ENCODE measurements at places on chromosomes 11 and 22. TPM values are rescaled to one million over a fixed set of nuclear protein-coding genes. Genes with fewer than 3 reads are reported as not detected.

- no peaks in the 10 kb centered on the region for H3K36me3 ChIP-seq
- H3K4me1 ChIP-seq: no peaks in the 10 kb centered on the region
- no peak overlapping the region for H3K27ac ChIP-seq
- DNase-seq: no peak
- H3K4me3 ChIP-seq: no peak overlapping the region
- no peaks in the 10 kb centered on the region for H3K27me3 ChIP-seq
These were observed 9.8 kb downstream of the KCNC1 start for GRCh38 chr11:17744151-17744940.

Gene MMP11
- total RNA-seq: 33.7 TPM

Gene SEC14L2
- 6.5 TPM for total RNA-seq

Gene HBG1
- not detected for total RNA-seq

- no peaks in the 10 kb centered on the region for H3K36me3 ChIP-seq
- H3K4me1 ChIP-seq: no peaks in the 10 kb centered on the region
- H3K27ac ChIP-seq: no peak overlapping the region
- H3K27me3 ChIP-seq: no peaks in the 10 kb centered on the region
- DNase-seq: no peak
These were observed 32.9 kb upstream of the EED start for GRCh38 chr11:86211619-86212018.

DNA sequence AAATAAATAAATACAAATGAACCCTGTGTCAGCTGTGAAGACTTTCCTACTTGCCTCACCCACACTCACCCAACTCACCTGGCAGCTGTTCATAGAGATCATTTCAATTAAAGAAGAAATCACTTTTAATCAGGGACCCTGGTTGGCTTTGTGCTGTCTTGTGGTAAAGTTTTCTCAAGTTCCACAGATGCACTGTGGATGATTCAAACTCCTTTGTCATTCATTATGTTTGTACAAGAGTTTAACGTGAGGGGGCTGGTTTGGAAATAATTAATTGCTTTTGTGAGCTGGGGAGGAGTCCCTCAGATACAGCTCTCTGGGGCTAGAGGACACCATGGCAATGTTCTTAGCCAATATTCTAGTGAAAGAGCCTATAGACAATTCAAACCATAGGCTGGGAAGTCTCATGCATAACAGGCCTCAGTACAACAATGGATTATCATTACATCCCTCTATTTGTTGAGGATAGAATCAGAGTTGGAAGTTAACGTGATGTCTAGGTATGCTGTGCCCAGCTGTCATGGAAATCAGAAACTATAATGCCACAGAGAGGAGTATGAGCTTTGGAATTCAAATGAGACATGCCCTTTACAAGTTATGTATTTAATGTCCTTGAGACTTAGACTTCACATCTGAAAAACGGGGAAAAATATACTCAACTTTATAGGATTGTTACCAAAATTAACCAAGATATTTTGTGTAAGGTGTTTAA is 698.5 kb downstream of the KCNA4 start:
- H3K27ac ChIP-seq: no peak overlapping the region
- peaks cover 18% of the 10 kb centered on the region for H3K4me1 ChIP-seq
- no peaks in the 10 kb centered on the region for H3K27me3 ChIP-seq
- no peak overlapping the region for H3K4me3 ChIP-seq
- no peak for DNase-seq

- H3K4me3 ChIP-seq: no peak overlapping the region
- H3K4me1 ChIP-seq: peaks cover 12% of the 10 kb centered on the region
- H3K36me3 ChIP-seq: no peaks in the 10 kb centered on the region
- DNase-seq: no peak
- no peaks in the 10 kb centered on the region for H3K27me3 ChIP-seq
These were observed 2.6 kb downstream of the AP1B1 start for GRCh38 chr22:29385748-29386147.

- H3K4me3 ChIP-seq: no peak overlapping the region
- no peaks in the 10 kb centered on the region for H3K4me1 ChIP-seq
- no peak overlapping the region for H3K27ac ChIP-seq
These were observed 67.1 kb upstream of the TSPAN18 start for GRCh38 chr11:44659641-44660040.

DNA sequence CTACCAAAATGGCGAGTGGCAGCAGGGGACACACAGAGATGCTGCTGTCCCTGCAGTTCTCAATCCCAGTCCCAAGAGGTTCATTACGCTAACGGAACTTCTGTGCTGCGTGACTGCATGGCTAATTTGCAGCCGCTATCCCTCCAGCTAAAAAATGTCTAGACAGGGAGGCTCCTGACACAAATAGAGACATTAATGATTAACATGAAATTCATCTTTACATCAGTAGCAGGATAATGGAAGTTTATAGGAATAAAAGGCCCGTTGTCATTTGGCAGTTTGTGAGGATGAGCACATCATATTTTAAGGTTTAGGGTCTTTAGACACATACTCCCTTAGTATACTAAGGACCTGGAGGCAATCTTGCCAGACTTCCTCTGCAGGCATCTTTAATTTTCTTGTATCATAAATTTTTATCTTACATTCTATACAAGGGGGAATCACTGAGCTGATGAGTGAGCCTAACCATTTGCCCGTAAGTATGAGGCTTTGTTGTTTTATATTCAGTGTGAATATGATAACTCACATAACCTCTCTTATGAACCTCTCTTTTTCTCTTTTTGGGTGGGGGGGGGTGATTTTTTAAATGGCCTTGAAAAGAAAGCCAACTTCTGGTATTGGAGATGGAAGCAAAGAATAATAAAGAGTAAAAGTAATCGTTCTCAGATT is 99.8 kb upstream of the OR9G4 start:
- H3K27me3 ChIP-seq: no peaks in the 10 kb centered on the region
- DNase-seq: no peak
- no peak overlapping the region for H3K4me3 ChIP-seq
- H3K4me1 ChIP-seq: no peaks in the 10 kb centered on the region
- H3K27ac ChIP-seq: no peak overlapping the region

Gene LMO2
- 81.9 TPM for total RNA-seq

- no peak overlapping the region for H3K4me3 ChIP-seq
- DNase-seq: no peak
- no peaks in the 10 kb centered on the region for H3K4me1 ChIP-seq
- H3K27ac ChIP-seq: no peak overlapping the region
- H3K27me3 ChIP-seq: no peaks in the 10 kb centered on the region
These were observed 17.5 kb downstream of the CTTN start for GRCh38 chr11:70415642-70416395.

GRCh38 chr11:64762674-64763525 is 3.1 kb upstream of the PYGM start:
- peaks cover 19% of the 10 kb centered on the region for H3K36me3 ChIP-seq
- peaks cover 7% of the 10 kb centered on the region for H3K4me1 ChIP-seq
- H3K4me3 ChIP-seq: no peak overlapping the region
- H3K27me3 ChIP-seq: no peaks in the 10 kb centered on the region

DNA sequence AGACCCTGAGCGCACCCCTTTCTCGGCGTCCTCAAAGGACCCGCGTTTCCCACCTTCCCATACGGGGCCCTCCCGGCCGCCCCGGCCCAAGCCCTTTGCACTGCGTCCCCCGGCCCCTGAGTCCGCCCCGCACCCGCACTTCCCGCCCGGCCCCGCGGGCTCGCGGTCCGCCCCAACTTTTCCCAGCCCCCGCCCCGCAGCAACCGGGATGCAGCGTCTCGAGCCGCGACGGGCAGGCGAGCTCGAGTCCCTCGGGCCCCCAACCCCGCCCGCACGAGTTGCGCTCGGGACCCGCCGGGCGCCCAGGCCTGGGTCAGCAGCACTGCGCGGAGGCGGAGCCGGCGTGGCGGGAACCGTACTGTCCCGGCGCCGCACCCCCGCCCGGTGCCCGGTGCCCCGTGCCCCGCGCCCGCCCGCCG is 371 bp downstream of the SMCO4 start:
- peak overlapping the region; percentile 88 for H3K4me3 ChIP-seq
- peak overlapping the region; percentile 93 for H3K27ac ChIP-seq
- no peaks in the 10 kb centered on the region for H3K36me3 ChIP-seq
- H3K27me3 ChIP-seq: no peaks in the 10 kb centered on the region

DNA sequence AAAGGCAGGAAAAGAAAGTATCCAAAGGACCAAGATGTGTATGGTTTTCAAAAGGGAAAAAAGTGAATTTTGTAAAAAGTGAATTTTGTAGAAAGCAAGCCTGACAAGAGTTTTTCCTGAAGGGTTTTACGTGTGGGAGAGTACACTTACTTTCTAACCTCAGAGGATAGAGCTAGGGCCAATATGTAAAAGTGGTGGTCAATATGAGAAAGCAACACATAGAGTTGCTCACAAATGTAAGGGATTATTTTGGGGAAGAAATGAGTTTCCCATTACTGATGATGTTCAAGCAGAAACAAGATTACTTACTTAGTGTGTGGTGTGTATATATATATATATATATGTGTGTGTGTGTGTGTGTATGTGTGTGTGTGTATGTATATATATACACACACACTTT is 162.5 kb downstream of the SWAP70 start:
- H3K27ac ChIP-seq: no peak overlapping the region
- H3K27me3 ChIP-seq: no peaks in the 10 kb centered on the region
- no peak for DNase-seq

Gene CLMP
- 1.3 TPM for total RNA-seq

Gene C11orf86
- total RNA-seq: not detected

Gene OR6A2
- not detected for total RNA-seq

DNA sequence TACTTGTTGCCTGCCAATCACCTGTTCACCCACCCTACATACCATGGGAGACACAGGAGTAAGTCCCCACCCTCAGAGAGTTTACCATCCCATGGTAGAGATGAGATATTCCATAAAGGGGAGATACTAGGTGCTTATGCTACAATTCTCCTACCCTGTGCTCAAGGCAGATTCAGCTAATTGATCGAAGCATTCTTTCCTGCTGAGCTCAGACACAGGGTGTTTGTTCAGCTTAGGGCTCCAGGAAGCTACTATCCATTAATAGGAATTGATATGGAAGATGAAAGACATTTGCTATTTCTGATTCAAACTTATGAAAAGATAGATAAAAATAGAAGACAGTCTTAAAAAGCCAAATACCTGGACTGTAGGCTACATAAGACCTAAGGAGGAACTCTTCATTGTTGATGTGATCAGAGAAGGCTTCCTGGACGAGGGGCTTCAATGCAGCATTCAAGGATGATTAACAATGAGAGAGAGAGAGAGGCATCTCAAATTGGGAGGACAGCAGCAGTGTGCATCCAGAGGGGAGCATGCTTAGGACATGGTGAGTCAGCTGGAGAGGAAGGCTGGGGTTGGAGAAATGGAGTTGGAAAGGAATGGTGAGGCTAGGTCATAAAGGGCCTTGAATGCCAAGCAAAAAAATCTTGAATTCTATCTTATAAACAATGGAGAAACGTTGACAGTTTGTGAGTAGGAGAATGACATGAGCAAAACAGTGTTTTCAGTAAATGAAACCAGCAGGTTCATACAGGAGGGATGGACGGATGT is 15.0 kb downstream of the SYT13 start:
- H3K4me1 ChIP-seq: no peaks in the 10 kb centered on the region
- no peaks in the 10 kb centered on the region for H3K36me3 ChIP-seq
- no peak overlapping the region for H3K27ac ChIP-seq

Gene PRRG4
- 6.2 TPM for total RNA-seq

DNA sequence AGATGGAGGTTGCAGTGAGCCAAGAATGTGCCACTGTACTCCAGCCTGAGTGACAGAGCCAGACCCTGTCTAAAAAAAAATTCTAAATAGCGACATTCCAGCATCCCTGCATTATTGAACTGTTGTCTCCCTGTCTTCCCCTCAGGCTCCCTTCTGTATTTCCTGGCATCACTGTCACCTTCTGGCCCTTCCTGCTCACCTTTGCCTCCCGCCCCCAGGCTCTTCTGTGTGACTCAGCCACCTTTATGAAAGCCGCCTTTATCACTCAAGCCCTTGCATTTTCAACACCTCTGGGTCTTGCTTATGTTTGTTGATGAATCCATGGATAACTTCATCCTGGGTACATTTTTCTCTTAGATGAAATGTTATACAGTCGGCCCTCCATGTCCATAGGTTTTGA is 21.1 kb downstream of the UBASH3B start:
- H3K27ac ChIP-seq: no peak overlapping the region
- no peak overlapping the region for H3K4me3 ChIP-seq
- DNase-seq: no peak
- H3K36me3 ChIP-seq: no peaks in the 10 kb centered on the region
- H3K27me3 ChIP-seq: no peaks in the 10 kb centered on the region

Gene FGF4
- not detected for total RNA-seq

Gene SLC6A5
- total RNA-seq: not detected

Gene KCNA4
- total RNA-seq: 0.59 TPM

DNA sequence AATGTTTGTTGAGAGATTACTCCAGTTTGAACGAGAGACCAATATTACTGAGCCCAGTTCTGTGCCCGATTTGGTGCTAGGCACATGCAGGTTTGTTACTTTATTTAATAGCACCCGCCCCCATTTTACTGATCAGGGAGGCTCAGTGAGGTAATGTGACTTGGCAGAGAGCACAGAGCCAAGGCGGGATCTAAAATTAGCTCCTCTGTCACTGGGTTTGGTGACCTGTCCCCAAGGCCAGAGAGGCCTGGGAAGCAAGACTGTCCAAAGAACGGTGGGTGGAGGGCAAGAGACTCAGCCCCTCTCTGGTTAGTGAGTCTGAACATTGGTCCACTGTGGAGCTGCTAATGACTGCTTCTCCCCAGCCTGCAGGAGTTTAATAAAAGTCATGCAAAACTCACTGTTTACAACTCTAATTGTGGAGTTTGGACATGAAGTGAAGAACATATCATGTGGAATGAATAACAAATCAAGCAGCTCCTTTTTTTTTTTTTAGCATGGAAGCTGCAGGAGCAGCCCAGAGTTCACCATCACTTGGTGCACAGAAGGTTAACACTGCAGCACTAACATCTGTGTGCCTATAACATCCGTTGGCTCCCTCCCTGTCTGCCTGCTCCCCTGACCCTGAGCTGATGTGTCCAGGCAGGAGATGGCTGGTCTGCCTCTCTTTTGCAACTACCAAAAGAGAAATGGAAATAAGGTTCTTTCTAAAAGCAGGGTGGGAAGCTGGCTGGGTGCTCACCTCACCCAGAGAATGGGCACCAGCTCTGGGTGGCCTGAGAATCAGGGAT is 39.0 kb downstream of the CSNK2A3 start:
- H3K27me3 ChIP-seq: no peaks in the 10 kb centered on the region
- no peak for DNase-seq
- peak overlapping the region; percentile 43 for H3K27ac ChIP-seq

Gene CENPM
- total RNA-seq: 26.3 TPM

Gene ROBO4
- total RNA-seq: 6.4 TPM

Measured in liver (tissue), 10 donors.